Renal cortical epithelial cell (primary cell): ENCODE measurements at places on chromosomes 1 and 21. TPM values are rescaled to one million over a fixed set of nuclear protein-coding genes. Genes with fewer than 3 reads are reported as not detected.
A peak's percentile ranks its signal among the peaks of the same experiment; 100 is the strongest.

GRCh38 chr1:11858968-11859871, 475 bp upstream of the NPPB start:
- DNase-seq: peak; percentile 37

- no peak for DNase-seq
Observed at GRCh38 chr1:47656719-47657685, 219.2 kb downstream of the FOXD2 start.

DNA sequence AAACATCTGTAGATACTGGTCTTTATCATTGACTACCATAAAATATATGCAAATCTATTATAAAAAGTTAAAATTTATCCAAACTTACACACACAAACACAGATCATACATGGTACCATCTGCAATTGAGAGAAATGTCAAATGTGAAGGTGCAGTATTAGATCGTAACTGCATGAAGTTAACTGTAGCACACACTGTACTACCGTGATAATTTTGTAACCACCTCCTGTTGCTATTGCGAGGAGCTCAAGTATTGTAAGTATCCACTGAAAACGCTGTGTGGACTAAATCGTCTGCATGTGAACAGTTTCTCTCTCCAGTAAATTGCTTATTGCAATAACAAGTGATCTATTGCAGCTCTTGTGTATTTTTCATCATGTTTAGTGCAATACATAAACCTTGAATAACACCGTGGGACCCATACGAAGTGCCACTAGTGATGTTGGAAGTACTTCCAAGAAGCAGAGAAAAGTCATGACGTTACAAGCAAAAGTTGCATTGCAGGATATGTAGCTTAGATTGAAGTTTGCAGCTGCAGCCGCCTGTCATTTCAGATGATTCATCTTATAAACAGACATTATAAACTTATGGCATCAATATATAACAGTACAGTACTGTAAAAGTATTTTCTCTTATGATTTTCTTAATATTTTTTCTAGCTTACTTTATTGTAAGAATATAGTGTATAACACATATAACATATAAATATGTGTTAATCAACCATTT, 172.9 kb downstream of the SDCCAG8 start:
- DNase-seq: no peak

Gene CCDC28B
- total RNA-seq: 6.9 and 12.7 TPM in 2 replicates

Gene PTAFR
- total RNA-seq: 2.5 and 14.2 TPM in 2 replicates

- DNase-seq: no peak
Observed at GRCh38 chr1:211630236-211631081, 45.0 kb downstream of the NEK2 start.

Gene SYT11
- total RNA-seq: 20.3 and 35.1 TPM in 2 replicates

GRCh38 chr1:33010932-33011731, 25.6 kb downstream of the AK2 start:
- peak; percentile 80 for DNase-seq

Gene NOS1AP
- total RNA-seq: 0.99 TPM in 1 of 2 replicates, not detected in the other

Gene PPIAL4G
- not detected in 2 replicates for total RNA-seq

DNA sequence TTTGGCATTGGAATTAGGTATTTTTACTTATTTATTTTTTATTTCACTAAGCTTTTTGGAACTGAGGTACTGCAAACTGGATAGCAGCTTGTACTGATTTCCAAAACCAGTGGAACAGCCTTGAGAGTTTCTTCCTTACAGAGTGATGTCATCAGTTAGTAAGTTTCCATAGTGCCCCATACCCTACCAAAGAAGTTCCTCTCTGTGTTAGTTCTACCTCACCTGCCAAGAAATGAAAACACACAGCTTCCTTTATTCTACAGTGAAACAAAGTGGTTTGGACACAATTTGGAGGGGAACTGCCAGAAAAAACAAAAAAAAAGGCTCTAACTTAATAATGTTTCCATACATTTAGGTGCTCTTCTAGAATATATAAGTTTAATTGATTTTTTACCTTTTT, 430.9 kb upstream of the ADGRL2 start:
- DNase-seq: no peak

DNA sequence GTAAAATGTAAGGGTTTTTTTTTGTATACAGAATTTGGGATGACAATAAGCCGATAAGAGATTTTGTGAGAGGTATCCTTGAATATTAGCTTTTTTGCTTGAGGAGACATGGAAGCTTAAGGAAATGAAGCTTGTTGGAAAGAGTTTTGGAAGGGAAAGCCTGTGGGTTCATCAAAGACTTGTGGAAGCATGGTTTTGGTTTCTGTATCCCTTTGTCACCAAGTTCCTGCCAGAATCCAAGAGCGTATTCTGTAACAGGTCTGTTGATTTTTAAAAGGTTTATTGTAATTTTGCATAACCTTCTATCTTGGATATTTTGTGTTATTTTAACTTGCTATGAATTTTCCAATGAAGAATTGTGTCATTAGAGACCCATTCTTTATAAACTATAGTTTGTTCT, 38.1 kb downstream of the TMED5 start:
- DNase-seq: no peak

Gene BTG2
- 12.7 and 54.3 TPM in 2 replicates for total RNA-seq

Gene TFF1
- not detected in 2 replicates for total RNA-seq

Gene UROD
- 81.5 and 156 TPM in 2 replicates for total RNA-seq

GRCh38 chr1:177171536-177172123, 872 bp downstream of the BRINP2 start:
- no peak for DNase-seq

DNA sequence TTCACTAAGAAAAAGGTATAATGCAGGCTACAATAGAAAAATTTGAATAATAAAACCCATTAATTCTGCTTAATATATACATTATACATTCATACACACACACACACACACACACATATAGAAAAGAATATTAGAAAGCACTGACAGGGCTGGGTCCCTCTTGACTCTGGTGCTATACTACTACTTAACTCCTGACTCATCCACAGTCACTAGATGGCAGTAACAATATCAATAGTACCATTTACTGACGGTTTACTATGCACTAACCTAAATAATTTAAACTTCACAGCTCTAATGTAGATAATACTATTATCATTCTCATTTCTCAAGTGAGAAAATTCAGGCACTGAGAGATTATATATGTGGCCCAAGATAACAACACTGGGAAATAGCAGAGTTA, 87.5 kb downstream of the COP1 start:
- DNase-seq: peak; percentile 23

DNA sequence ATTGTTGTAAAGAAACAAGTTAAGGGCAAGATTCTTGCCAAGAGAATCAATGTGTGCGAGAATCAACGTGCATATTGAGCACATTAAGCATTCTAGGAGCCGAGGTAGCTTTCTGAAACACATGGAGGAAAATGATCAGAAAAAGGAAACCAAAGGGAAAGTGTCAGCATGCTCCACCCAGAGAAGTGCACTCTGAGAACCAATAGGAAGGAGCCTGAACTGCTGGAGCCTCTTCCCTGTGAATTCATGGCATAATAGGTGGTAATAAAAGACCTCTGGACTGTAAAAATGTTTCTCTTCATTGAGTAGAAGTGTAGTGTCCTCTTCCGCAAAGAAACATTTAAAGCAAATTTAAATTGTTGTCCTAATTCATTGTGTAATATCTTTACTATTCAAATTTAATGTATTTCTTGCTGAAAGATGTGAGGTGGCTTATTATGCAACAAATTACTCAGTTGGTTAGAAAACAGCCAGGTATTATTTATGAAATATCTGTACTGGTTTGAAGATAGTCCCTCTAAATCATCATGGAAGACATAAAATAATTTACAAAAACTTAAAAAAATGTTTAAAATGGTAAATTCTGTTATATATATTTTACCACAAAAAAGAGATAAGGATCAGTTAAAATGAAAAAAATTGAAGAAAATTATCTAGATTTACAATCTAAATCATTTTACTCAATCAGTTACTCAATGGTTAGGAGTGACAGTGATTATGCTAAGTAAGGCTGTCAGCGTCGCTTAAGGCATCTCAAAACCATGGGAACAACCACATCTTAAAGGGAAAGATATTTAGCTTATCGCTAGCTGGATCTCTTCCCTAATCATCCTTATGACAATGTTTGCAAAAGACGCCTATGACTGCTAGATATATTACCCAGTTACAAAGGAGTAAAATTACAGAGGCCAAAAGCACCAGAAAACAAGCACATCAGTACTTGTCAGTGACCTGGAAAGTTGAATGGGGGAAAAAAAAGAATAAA, 31.3 kb downstream of the NVL start:
- no peak for DNase-seq

Gene THEMIS2
- total RNA-seq: 9.3 and 37.5 TPM in 2 replicates

Gene CHRNB2
- total RNA-seq: 0.17 and 0.55 TPM in 2 replicates

Gene AQP10
- total RNA-seq: not detected in 2 replicates

- no peak for DNase-seq
Observed at GRCh38 chr1:201311356-201312011, 28.2 kb downstream of the PKP1 start.

Gene FOXD3
- total RNA-seq: not detected in 2 replicates
